ENCODE measurements at places on chromosomes 3 and 15. TPM values are rescaled to one million over a fixed set of nuclear protein-coding genes. Genes with fewer than 3 reads are reported as not detected.
A peak's percentile ranks its signal among the peaks of the same experiment; 100 is the strongest.

DNA sequence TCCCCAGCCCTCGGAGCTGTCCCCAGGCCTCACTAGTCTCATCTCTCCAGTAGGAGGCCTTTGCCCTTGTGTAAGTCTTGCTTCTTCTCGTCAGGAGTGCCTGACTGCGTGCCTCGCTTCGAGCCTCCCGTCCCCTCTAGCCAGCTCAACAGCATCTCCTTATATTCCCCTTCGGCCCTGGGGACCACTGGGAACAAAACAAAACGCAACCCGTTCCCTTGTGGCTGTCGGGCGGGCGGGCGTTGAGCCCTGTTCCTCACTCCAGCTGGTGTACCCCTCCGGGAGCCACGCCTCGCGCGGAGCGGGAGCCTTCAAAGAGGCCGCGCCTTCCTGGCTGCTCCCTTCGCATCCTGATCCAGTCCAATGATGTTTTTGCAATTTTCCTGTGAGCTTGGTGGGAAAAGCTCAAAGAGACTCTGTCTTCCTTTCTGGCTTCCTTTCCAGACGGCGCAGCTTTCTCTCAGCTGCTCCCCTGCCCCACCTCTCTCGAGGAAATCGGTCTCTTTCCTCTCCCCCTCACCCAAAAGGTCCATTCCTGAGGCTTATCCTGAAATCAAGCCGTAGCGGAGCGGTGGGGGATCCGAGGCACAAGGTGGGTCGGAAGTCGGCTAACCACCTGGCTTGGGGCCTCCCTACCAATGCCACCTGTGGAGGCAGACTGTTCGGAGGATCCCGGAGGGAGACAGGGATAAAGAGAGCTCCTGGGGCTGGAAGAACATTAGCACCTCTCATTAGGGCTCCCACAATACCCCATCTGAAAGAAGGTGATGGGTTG is 33.4 kb upstream of the SRP14 start:
- DNase-seq: no peak

Gene CPLX3
- total RNA-seq: 0.26 TPM

DNA sequence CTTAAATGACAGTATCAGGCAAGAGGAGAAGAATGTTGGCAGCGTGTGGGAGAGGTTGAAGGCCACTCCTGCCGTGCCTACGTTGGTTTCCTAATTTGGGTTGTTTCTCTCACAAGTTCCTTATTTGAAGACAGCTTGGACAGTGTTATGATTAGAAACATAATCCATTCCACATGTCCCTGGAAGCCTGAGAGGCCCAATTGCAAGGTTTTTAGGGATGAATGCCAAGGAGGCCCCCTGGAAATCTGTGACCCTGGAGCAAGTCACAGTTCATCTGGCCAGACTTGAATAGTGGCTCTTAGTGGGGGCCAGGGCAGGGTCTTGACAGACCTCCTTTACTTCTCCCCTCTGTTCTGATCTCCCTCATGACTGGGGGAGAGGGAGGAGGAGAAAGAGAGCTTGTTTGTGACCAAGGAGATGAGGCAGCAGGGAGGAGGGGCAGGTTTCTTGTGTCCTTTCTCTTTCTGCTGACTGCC is 584.4 kb upstream of the TBL1XR1 start:
- DNase-seq: no peak

DNA sequence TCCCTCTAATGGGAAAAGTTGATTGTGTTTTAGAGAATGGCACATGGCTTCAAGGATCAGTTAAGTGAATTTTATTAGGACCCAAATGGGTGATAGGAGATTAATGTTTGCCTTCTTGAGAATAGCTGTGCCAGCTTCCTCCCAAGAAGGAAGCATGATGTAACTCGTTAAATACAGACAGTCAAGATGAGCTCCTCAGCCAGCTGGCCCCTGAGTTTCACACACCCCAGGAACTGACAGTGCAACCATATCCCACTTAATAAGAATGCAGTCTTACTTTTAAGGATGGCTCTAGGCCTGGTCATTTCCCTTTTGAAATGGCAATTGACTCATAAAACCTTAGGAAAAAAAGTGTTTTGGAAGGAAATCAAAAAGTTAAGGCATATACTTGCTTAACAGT is 472.8 kb upstream of the KCNMB2 start:
- peak; percentile 70 for DNase-seq

- DNase-seq: peak; percentile 38
Measured at GRCh38 chr3:19543212-19543841, 390.7 kb downstream of the EFHB start.

Gene PLA2G4D
- total RNA-seq: not detected

GRCh38 chr3:182792901-182793662 is at the start of gene ATP11B:
Gene ATP11B (plus strand): TSS chr3:182793504. CDS start chr3:182793760, 256 bp downstream.
- DNase-seq: peak; percentile 66

Data from HT1080 (cell line).